ENCODE measurements at places on chromosomes 3 and 15.

GRCh38 chr3:134427400-134428111 is 53.3 kb upstream of the AMOTL2 start:
- DNase-seq = no peak

- DNase-seq = no peak
Observed at GRCh38 chr3:36416599-36416998, 36.3 kb downstream of the STAC start.

DNA sequence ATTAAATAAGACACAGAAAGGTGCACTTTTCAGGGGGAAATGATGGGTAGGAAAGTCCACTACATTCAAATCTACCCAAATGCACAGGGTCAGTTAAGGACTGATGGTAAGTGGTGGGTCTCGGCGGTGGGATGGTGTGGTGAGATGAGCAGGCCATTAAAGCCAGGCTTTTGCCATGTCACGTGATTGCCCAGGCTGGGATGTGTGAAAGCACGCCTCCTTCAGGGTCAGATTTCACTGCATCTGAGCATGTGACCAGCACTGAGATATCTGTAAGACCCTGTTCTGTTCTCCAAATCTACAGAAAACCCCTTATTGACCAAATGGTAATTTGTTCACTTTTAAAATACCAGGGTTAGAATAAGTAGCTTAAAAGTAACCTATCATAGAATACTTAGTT is 301.5 kb downstream of the MEX3B start:
- no peak for DNase-seq

GRCh38 chr3:143103652-143104051 is 15.9 kb upstream of the CHST2 start:
- no peak for DNase-seq

- no peak for DNase-seq
Observed at GRCh38 chr15:60093273-60094067, 89.4 kb downstream of the FOXB1 start.

GRCh38 chr15:81740416-81740815 is 305.4 kb downstream of the MEX3B start:
- DNase-seq = no peak

GRCh38 chr15:78960308-78960707 is 15.5 kb upstream of the CTSH start:
- DNase-seq = no peak

GRCh38 chr15:95880630-95881029 is 449.9 kb upstream of the NR2F2 start:
- no peak for DNase-seq

DNA sequence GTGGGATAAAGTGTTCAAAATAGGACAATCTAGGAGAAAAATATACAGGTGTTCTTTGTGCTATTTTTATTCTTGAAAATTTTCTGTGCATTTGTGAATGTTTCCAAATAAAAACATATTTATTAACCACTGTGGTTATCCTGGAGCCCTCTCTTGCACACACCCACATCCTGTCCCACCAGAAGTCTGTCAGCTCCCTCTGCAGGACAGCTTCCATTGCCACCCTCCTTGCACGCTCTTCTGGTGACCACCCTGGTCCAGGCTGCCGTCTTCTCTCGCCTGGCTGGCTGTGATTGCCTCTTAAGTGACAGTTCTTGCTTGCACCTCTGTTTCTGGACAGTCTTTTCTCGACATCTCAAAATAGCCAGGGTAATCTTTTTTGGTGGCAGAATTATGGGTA is 394.0 kb downstream of the LRTM1 start:
- no peak for DNase-seq

DNA sequence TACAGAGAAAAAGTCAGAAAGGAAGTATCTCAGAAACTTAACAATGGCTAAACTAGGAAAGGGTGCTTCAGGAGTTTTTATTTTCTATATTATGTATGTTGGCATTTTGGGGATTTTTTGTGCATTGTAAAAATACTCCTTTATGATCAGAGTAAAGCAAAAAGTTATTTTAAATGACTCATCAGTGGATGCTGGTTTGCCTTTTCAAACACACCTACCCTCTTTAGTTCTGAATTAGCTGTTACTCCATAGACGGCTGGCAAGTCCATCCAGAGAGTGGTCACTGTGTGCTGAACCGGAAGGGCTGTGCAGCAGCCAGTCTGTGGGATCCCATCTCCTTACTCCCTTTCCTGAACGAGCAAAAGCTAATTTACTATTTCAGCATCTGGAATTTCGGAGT is 942 bp downstream of the CCR9 start:
- no peak for DNase-seq

DNA sequence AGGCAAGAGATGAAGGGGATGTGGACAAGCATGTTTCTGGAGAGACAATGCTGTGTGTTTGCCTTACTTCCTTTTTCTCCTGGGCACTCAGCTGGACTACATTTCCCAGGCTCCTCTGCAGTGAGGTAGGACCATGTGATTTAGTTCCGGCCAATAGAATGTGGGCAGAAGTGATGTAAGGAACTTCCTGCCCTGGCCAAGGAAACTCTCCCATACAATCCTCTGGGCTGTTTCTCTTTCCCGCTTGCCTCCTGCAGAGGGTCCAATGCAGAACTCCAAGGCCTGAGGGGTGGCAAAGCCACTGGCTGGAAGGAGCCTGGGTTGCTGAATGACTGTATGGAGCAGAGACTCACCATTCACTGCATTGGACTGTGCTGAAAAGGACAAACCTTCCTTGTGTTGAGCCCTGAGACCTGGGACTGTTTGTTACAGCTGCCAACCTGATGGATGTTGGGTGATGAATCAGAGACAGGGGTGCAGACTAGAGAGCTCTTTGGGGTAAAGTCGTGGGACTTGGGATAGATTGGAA is 82.7 kb upstream of the SLC6A6 start:
- DNase-seq = no peak

DNA sequence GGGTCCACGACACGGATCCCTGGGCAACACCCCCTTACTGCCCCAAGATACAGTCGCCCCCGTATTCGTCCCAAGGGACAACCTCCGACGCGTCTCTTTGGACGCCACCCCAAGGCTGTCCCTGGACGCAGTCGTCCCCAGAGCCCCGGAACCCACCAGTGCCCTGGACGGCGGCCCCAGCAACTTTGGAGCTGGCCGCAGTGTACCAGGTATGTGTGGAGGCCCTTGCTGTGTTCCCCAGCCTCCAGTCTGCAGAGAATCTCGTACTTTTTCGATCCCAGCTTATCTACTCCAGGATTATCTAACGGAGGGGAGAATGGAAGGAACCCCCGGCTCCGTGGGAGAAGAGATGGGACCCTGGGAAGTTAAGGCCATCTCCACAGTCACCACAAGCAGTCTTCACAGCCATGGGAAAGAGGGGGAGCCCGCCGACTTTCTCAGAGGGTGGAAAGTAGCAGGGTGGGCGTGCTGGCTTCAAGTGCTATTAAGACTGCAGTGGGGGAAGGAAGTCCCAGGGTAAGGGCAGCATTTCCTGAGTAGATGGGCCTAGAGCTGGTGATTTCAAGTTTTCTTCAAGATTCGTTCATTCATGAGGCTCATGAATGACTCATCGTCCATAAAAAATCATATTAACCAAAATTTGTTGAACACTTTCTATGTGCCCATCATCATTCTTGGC is 1.1 kb downstream of the MESP2 start:
- no peak for DNase-seq

DNA sequence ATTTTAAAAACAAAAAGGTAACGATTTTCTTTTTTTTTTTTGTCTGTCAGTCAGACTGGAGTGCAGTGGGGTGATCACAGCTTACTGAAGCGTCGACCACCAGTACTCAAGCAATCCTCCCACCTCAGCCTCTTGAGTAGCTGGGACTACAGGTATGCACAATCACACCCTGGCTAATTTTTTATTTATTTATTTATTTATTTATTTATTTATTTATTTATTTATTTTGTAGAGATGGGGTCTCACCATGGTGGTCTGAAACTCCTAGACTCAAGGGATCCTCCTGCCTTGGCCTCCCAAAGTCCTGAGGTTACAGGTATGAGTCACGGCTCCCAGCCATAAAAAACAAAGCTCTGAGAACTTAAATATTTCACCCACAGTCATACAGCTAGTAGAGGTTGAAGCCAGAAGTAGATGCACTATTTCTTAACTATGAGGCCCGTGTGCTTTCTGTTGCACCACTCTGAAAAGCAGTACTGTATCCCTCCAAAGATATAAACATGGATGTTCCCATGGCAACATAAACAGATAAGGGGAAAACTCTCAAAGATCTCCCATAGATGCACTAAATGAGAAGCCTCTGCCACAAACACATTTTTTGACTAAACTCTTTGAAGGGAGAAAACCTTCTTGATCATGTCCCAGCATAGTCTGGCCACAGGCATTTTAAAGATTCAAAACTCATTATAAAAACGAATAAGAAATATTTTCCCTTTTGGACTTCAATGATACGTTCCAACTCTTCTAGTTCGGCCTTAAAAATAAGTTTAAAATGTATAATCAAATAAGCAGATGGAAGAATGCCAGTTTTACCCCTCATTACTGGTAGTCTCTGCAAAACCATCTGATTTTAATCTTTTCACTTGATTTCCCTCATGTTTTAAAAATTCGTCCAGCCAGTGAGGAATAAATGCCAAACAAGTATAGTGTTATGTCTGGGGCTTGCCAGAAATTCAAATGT is 162.3 kb upstream of the ARHGEF26 start:
- no peak for DNase-seq

DNA sequence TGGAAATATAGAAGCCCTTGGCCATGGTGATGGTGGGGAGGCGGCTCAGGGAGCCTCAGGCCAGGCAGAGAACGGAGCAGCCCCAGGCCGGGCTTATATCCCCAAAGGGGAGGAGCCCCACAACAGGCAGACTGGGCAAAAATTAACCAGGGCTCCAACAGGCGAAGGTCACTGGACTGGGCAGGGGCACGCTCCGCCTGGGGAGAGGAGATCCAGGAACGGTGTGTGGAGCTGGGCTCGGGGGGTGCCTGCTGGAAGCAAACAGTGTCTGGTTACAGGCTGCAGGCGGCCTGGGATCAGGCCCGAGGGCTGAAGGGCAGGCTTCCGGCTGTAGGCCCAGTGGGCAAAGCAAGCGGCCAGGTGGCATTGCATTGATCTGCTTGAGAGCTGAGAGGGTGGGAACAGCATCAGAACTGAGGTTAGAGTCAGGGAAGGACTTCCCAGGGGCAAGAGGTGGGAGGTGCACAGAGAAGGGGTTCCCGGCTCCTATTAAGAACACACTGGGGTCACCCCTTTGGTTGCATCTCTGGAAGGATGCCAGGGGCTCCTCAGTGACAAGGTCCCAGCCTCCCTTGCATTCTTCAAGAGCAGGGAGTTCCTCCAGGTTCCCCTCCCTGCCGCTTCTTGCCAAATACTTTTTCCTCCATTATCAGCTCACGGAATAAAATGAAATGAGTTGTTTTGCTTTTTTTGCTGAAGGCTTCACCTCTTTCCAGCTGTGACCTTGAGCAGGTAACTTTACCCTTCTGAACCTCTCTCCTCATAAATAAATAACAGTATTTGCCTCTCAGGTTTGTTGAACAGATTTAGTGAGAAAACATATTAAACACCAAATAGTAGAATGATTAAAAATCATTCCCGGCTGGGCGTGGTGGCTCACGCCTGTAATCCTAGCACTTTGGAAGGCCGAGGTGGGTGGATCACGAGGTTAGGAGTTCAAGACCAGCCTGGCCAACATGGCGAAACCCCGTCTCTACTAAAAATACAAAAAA is 7.8 kb downstream of the ANPEP start:
- no peak for DNase-seq

- no peak for DNase-seq
Observed at GRCh38 chr15:45087513-45087912, 26.5 kb downstream of the DUOX2 start.

DNA sequence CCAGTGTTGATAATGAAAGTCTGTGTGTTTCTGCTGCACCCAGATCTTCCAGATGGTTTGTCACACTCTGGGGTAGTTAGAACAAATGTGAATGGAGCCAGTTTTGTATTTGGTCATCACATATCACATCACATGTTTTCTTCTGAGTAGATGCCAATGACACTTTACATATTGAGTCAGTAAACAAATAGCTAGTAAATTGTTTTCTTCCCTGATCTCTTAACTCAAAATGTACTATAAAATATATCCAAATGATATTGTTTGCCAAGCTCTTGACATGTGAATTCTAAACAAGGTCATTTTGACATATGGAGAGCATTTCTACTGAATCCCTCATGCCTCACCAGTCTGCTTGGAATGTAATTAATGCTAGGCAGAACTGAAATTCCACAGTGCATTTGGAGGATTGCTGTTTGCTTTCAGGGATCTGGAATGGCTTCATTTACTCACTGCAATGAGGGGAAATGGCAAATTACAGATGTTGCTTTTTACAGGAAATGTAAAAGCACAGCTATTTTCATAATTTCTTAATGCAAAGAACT is 45.0 kb downstream of the PDHB start:
- no peak for DNase-seq

GRCh38 chr3:187593451-187593850 is 76.7 kb downstream of the SST start:
- no peak for DNase-seq

- DNase-seq = no peak
Observed at GRCh38 chr3:64578062-64578770, 109.6 kb downstream of the ADAMTS9 start.

GRCh38 chr3:30952786-30953185 is 58.3 kb upstream of the GADL1 start:
- no peak for DNase-seq

DNA sequence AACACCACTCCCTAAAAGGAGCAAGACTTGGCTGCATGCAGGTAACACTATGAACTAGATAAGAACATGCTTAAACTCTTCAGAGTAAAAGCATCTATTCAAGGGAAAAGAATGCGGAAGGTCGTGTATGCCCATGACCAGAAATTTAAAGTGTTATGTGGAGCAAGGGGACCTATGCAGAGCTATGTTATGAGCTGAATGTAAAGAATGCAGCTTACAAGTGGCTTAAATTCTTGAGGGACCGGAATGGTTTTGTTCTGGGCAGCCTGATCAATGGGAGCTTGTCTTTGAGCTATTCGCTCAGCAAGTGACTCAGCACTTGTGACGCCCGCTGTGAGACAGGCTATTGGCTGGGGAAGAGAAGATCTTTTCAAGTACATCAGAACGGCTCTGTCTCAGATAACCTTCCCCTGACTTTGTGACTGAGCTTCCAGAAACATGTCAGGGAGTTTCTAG is 367.5 kb upstream of the THBS1 start:
- DNase-seq = no peak

DNA sequence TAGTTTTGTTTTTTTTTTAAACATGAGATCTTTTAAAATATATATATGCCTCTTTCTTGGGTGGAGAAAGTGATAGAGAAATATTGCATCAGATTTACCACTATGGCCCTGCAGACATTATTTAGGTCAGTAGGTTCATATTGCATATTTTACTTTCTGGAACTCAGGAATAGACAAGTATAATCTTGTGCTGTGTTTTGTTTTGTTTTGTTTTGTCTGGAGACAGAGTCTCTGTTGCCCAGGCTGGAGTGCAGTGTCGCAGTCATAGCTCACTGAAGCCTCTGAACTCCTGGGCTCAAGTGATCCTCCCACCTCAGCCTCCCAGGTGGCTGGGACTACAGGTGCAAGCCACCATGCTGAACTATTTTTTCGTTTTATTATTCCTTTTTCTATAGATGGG is 21.5 kb upstream of the DUT start:
- DNase-seq = no peak

All from stimulated activated CD4-positive, alpha-beta T cell treated with anti-CD3 and anti-CD28 coated beads, Interleukin-2, amount 100 ng/mL, for 24 hours (primary cell).